ENCODE measurements at places on chromosomes 3 and 15.

DNA sequence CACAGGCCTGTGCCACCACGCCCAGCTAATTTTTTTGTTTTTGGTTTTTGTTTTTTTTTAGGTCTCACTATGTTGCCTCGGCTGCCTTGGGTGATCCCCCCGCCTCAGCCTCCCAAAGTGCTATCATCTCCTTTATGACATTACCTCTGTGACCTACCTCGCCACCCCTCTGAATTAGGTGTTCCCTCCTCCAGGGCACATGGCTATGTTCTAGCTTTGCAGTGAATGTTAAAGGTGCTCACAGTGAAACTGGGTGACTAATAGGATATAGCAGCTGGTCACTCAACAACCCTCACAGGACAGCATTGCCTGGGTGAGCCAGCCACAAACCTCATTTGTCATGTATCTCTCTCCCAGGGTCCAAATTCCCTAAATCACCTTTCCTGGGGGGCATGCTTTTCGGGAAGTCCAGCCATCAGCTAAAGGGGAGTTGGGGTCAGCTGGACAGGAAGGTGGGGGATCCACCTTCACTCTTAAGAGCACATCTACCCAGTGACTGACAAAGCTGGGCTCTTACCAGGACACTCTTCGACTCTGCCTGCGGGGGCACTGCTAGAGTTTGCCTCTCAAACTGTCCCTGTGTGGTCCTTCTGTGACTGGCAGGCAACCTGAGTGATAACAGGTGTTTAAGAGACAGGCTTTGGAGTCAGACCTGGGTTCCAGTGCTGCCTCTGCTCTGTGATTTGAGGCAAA, 1.6 kb upstream of the TTLL3 start:
- ATAC-seq, result peak; percentile 81

GRCh38 chr15:70503073-70503745, 260.1 kb downstream of the UACA start:
- peak; percentile 33 for ATAC-seq

DNA sequence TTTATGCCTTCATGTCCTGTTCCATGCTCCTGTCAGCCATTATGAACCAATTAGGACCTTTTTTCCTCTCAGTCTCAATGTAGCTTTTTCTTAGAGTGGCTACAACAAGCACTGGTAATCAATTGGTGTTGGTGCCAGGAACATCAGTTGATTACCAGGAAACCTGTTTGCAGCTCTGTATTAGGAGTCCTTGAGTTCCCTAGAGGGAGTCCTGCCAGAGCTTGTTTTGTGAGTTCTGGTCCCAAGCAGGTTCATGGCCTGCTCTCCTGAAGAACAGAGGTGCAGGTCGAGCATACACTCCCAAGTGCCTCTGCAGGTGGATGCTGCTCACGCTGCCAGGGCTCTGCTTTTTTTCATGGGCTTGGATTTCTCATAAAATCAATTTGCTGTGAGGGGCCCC, 137.9 kb upstream of the PRR23C start:
- no peak for ATAC-seq

DNA sequence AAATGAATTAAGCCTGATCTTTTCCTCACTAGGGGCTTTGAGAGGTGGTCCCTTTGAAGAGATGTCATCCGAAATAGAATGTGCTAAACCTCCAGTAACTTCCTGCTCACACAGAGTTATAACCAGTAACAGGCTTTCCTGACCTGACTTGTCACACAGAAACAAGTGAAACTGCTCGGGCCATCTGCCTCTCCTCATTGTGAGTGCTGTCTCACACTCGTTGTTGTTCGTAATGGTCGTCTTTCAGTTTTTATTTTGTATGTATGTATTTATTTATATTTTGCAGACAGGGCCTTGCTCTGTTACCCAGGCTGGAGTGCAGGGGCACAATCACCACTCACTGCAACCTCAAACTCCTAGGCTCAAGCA, 24.0 kb downstream of the ACSBG1 start:
- no peak for ATAC-seq

- no peak for ATAC-seq
These were observed 167.4 kb downstream of the NTRK3 start for GRCh38 chr15:88089024-88089620.

GRCh38 chr3:133973249-133973980, 56.3 kb downstream of the SLCO2A1 start:
- no peak for ATAC-seq

GRCh38 chr3:80159990-80160506, 392.2 kb upstream of the ROBO1 start:
- no peak for ATAC-seq

DNA sequence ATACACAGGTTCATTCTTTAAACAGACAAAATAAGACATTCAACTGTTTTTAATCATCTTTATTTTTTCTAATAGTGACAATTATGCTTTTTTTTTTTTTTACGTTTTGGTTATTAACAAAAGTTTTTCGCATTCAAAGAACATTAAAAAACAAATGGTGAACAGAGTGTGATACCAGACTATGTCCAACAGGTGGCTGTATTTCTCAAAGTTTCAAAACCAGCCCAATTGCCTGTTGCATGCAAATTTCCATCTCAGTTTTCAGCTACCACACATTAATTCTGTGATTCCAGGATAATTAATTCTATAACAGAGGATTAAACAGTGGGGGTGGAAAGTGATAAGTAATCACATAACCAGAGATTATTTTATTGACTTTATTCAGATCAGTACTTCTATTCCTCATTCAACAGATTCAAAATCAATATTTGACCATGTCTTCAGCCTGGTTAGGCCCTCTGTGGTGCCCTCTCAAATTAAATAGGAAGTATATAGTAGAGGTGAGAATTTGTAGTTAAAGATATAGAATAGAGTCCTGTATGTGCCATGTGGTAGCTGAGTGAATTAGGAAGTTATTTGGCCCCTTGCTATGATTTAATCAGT, 122.2 kb upstream of the DCBLD2 start:
- ATAC-seq, result no peak

DNA sequence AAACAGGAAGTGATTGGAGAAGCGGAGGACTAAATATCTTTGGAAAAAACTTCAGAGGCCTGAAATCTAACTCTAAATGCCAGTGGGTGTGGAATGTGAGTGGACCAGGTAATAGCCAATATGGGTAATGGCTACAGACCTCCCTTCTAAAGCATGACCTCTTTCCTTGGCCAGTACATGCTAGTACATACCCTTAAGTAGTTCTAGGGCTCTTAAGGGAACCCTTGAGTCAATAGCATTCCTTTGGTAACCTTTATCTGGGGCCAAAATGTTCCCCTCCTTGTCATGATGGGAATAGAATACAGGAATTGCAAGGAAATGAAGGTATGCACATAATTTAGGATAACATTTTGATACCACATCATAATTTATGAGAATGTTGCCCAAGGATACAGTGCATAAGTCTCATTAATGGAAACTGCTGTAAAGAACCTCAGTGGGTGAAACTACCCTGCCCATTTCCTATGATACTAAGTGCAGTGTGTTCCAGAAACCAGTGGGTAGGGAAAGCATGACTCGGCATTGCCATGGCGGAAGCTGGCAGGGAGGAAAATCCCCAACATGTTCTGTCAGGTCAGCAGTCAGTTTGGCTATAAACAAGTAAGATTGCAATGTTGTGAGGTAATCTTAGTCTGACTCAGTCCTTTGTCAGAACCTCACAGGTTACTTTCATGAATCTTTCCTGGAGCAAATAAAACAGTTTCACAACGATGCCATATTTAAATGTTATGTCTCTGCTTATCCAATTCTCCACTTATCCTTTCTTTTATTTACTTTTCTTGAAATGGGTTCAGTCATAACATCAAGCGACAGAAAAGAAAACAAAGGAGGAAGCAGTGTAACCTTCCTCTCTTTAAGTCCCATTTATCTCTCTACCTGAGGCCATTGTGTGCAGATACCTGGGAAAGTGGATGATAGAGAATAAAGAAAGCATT, 23.5 kb upstream of the RAP2B start:
- ATAC-seq, result peak; percentile 88

- ATAC-seq, result no peak
These were observed 363.6 kb upstream of the GOLIM4 start for GRCh38 chr3:168459226-168459784.

DNA sequence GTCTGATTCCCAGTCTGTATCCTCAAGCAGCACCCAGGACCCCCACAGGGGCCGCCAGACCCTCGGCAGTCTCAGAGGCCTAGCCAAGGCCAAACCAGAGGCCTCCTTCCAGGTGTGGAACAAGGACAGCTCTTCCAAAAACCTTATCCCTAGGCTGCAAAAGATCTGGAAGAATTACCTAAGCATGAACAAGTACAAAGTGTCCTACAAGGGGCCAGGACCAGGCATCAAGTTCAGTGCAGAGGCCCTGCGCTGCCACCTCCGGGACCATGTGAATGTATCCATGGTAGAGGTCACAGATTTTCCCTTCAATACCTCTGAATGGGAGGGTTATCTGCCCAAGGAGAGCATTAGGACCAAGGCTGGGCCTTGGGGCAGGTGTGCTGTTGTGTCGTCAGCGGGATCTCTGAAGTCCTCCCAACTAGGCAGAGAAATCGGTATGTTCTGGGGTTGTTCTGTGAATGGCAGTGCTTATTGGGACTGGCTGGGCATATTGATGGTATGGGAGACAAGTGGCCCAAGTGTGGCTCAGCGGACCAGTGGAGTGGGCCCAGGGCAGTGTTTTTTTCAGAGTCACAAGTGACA, 96.3 kb downstream of the RPL39L start:
- ATAC-seq, result no peak

- ATAC-seq, result peak; percentile 47
These were observed 308.3 kb upstream of the CCDC54 start for GRCh38 chr3:107068980-107069379.

DNA sequence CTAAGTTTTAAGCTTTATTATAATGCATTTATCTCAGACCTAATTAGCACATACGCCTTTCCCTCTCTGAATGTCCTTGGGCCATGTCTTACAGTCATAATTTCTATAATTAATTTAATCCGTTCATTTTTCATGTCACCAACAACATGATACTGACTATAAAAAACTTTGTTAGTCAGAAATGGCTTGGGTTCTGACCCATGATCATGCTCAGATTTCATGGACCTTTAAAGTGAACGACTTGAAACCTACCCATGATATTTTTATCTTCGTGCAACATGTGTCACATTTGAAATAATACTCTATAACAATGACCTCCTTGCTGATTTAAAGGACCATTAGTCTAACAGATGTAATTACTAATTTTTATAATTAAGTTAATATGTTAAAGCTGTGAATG, 1033.8 kb downstream of the DIPK2A start:
- ATAC-seq, result no peak

- peak; percentile 33 for ATAC-seq
These were observed 3.5 kb downstream of the SMAD3 start for GRCh38 chr15:67068710-67069400.

GRCh38 chr3:4387210-4388204, 79.6 kb downstream of the SUMF1 start:
- peak; percentile 93 for ATAC-seq

DNA sequence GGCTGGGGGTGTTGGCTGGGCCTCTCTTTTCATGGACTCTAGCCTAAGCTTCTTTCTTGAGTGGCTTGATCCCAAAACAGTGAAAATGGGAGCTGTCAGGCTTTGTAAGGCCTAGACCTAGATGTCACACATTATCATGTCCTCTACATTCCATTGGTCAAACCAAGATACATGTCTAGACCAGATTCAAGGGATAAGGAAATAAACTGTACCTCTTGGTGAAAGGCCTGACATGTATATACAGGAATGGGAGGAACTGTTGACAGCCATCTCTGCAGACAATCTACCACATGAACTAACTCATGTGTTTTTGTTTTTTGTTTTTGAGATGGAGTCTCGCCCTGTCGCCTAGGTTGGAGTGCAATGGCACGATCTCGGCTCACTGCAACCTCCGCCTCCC, 11.1 kb upstream of the RPP25 start:
- ATAC-seq, result no peak

GRCh38 chr3:14329116-14329830, 73.1 kb upstream of the SLC6A6 start:
- no peak for ATAC-seq

DNA sequence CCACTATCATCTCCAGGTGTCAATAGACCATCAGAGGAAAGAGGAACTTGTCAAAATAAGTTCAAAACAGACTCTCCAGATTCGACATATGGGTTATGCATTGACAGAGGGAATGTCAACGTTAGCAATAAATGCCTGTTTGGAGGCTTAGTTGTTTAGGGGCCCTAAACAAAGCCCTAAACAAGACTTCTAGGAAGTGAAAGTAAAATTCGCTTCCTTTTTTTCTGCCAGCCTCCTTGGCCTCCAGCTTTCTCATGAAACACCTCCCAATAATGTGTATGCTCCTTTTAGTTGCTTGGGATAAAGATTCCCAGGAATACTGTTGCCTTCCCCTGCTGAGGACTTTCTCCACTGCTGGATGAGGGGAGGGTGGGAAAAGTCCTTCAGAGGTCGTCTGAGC, 70.9 kb upstream of the ARNT2 start:
- ATAC-seq, result no peak

GRCh38 chr3:191356631-191357439, 26.5 kb upstream of the UTS2B start:
- ATAC-seq, result no peak

DNA sequence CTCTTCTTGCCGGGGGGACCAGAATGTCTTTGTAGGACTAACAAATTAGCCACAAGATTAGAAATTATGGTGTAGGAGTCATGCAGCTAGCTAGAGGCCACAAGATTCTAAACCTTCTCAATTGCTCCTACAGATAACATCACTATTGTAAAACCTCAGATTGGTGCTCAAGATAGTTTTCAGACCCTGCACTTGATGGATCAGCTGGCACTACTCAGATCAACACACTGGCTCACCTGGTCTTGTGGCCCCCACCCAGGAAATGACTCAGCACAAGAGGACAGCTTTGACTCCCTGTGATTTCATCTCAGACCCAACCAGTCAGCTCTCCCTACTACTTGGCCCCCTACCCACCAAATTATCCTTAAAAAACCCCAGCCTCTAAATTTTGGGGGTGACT, 124.1 kb upstream of the RASGRP1 start:
- peak; percentile 81 for ATAC-seq

GRCh38 chr3:86554383-86554782, 436.6 kb downstream of the VGLL3 start:
- ATAC-seq, result no peak

DNA sequence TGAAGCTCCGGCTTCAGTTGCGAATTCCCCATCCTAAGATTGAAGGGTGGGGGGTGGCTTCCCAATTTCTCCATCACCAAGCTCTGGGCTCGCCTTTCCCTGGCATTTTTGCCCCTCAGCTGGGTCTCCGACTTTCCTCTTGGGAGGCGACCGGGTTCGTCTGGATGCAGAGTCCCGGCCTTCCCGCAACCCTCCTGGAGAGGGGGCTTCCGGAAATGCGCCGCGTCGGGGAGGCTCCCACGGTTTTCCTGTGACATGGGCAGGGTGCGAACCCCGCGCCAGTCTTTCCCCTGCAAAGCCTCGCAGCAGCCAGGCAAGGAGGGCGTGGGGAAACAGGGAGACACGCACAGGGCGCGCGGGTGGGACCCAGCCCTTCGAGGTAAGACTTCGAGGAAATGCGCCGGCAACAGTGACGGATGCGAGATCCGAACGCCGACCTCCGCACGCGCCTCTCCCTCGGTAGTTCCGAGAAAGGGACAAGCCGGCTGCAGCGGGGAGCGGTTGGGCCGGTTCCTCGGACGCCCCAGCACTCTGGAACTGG, 466 bp upstream of the HCN4 start:
- ATAC-seq, result no peak

DNA sequence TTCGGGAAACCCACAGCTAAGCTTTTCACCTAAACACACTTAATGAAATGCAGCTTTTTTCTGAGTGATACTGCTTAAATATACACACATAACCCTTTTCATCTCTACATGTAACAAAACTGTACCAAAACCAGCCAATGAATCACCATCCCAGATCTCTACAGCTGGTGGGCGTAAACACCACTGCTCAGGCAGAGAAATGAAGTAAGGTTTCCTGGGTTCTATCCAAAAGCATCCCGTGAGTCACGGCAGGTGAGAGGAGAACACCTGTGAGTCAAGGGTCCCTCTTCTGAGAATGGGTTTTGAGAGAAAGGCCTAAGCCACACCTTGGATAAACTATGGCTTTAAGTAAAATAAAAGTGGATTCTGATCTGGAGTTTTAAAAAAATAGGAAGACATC, 2.6 kb downstream of the CLDN1 start:
- peak; percentile 79 for ATAC-seq
